Thyroid gland (tissue), 4 donors: ENCODE measurements at places on chromosomes 4 and X.

GRCh38 chr4:186168750-186169149 is 22.6 kb upstream of the CYP4V2 start:
- H3K27me3 ChIP-seq = no peaks in the 10 kb centered on the region
- DNase-seq = no peak
- H3K4me1 ChIP-seq = no peaks in the 10 kb centered on the region

DNA sequence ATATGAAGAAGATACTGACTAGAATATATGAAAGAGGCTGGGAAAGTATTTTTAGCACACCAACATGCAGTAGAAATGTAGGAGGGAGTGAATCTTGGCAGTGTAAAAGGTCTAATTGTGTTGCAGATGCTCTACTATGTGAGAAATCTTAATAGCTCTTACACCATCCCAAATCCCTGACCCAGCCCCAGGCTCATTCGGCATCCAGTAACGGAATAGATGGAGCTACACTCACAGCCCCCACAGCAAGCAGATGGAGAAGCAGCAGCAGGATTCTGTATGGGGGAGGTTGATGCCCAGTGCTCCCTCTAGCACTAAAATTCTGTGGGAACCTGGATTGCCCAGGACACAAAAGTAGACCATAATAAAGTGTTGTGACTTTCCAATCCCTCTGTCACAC is 153.2 kb upstream of the PRDX4 start:
- no peaks in the 10 kb centered on the region for H3K4me1 ChIP-seq
- no peaks in the 10 kb centered on the region for H3K36me3 ChIP-seq
- no peak for DNase-seq
- H3K27ac ChIP-seq = no peak overlapping the region

GRCh38 chr4:74682567-74683359 is 111.6 kb downstream of the BTC start:
- no peaks in the 10 kb centered on the region for H3K27me3 ChIP-seq
- no peak overlapping the region for H3K4me3 ChIP-seq
- peak; percentile 54 for DNase-seq
- H3K4me1 ChIP-seq = peaks cover 6% of the 10 kb centered on the region
- H3K36me3 ChIP-seq = no peaks in the 10 kb centered on the region

DNA sequence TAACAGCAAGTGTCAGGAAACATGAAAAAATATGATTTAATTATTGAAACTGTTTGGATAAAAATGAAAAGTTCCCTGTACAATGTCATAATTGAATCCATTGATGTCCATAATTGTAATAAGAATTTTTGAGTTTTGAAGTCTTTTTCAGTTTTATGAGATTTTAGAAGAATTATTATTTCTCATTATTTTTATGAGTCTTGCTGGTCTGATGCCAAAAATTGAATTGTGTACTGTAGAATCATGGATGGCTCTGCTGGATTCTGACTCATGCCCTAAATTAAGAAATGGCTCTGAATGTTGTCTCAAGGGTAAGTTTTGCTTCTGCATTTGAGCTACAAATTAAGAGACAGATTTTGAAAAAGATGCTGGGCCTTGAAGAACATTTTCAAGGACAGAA is 132.8 kb upstream of the MAP9 start:
- H3K27ac ChIP-seq = no peak overlapping the region
- DNase-seq = no peak
- no peaks in the 10 kb centered on the region for H3K27me3 ChIP-seq
- no peaks in the 10 kb centered on the region for H3K36me3 ChIP-seq
- H3K4me3 ChIP-seq = no peak overlapping the region

DNA sequence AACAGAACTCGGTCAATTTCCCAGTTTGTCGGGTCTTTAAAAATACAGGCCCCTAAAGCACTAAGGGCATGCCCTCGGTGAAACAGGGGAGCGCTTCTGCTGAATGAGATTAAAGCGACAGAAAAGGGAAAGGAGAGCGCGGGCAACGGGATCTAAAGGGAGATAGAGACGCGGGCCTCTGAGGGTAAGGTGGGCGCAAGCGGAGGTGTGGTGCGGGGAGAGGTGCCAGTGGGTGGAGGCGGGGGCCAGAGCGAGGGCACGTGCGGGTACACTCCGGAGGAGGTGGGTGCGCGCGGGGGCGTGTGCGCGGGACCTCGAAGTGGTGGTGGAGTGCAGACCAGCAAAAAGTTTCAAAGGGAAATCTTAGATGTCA is 787 bp upstream of the TET2 start:
- peak overlapping the region; percentile 82 for H3K4me3 ChIP-seq
- DNase-seq = peak; percentile 16
- H3K4me1 ChIP-seq = no peaks in the 10 kb centered on the region
- H3K36me3 ChIP-seq = no peaks in the 10 kb centered on the region
- H3K27ac ChIP-seq = no peak overlapping the region
- no peaks in the 10 kb centered on the region for H3K27me3 ChIP-seq

GRCh38 chr4:154064244-154064643 is 275.4 kb upstream of the SFRP2 start:
- no peaks in the 10 kb centered on the region for H3K36me3 ChIP-seq
- no peak overlapping the region for H3K4me3 ChIP-seq
- no peak for DNase-seq
- H3K4me1 ChIP-seq = no peaks in the 10 kb centered on the region

DNA sequence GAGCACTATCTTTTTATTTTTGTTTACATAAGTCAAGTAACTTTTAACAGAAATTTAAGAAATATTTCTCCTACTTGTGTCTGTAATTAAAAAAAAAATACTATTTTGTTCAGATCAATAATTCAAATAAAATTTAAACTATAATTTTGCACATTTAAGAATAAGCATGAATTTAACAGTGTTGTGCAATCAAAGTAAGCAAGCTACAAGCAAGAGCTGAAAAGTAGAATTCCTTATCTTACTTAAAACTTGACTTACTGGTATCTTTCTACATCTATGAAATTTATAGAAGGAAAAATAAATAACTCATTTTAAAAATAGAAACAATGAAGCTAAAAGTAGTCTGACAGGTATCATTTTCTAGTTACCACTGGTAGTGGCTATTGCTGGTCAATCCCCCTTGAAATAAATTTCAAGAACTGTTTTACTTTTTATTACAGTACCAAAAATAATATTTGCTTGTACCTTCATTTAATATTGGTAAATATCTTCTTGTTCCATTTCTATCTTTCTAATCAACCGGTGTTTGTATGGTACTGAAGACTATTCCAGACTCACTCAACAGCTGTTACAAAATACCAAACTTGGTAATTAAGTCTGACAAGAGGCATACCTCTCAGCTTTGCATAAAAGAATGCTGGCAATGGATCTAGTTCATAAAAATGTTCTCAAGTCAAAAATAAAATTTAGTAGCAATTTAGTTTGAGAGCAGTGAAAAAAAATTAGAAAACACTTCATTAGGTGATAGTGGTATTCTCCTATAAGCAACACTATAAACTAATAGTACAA is 62.2 kb downstream of the NOCT start:
- H3K27me3 ChIP-seq = no peaks in the 10 kb centered on the region
- no peak overlapping the region for H3K4me3 ChIP-seq
- H3K36me3 ChIP-seq = peaks cover 2% of the 10 kb centered on the region

DNA sequence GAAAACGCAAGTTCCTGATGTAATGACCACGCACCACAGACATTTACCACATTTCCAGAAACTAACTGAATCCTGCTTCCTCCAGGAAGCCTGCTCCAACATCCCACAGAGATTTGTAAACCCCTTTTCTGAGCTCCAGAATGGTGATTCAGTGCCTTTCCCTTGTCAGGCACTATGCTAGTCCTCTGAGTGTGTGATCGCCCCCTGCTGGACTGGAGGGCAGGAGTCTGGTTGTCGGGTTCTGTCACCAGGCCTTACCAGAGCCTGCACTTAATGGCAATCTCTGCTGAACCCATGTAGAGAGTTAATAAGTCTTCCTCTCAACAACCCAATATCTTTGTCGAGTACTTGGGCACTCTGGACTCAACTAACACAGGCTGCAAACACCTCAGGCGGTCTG is 14.5 kb upstream of the KDM5C start:
- H3K4me3 ChIP-seq = no peak overlapping the region
- no peak for DNase-seq
- no peaks in the 10 kb centered on the region for H3K27me3 ChIP-seq
- H3K36me3 ChIP-seq = no peaks in the 10 kb centered on the region
- H3K4me1 ChIP-seq = no peaks in the 10 kb centered on the region
- no peak overlapping the region for H3K27ac ChIP-seq

- H3K27ac ChIP-seq = no peak overlapping the region
- H3K36me3 ChIP-seq = no peaks in the 10 kb centered on the region
- no peak for DNase-seq
- no peak overlapping the region for H3K4me3 ChIP-seq
- H3K4me1 ChIP-seq = no peaks in the 10 kb centered on the region
Measured at GRCh38 chrX:56310581-56310980, 78.4 kb downstream of the KLF8 start.
